ENCODE measurements at places on chromosomes 7 and 10. TPM values are rescaled to one million over a fixed set of nuclear protein-coding genes. Genes with fewer than 3 reads are reported as not detected.

TRIM8 gene
- total RNA-seq: 55.2 TPM

MUC3A gene
- total RNA-seq: 13.2 TPM

GPR37 gene
- 0.54 TPM for total RNA-seq

SLC29A3 gene
- total RNA-seq: 27.0 TPM

RNF32 gene
- total RNA-seq: 0.70 TPM

FGFBP3 gene
- total RNA-seq: 2.1 TPM

CPA2 gene
- 0.15 TPM for total RNA-seq

KNDC1 gene
- total RNA-seq: 1.3 TPM

GTF2IRD1 gene
- total RNA-seq: 21.0 TPM

ZNF488 gene
- total RNA-seq: 10.6 TPM

CELF2 gene
- total RNA-seq: 0.07 TPM

ARMC3 gene
- 0.74 TPM for total RNA-seq

C7orf33 gene
- not detected for total RNA-seq

ITPRID1 gene
- not detected for total RNA-seq

NXPH1 gene
- not detected for total RNA-seq

COL13A1 gene
- 0.21 TPM for total RNA-seq

CAV2 gene
- 168 TPM for total RNA-seq

CACUL1 gene
- 8.6 TPM for total RNA-seq

CDH23 gene
- total RNA-seq: 3.2 TPM
